ENCODE measurements at places on chromosomes 13 and 19. TPM values are rescaled to one million over a fixed set of nuclear protein-coding genes. Genes with fewer than 3 reads are reported as not detected.

GRCh38 chr13:39580881-39581575, 22.0 kb downstream of the LHFPL6 start:
- DNase-seq = no peak

GRCh38 chr13:40681341-40682146, 15.1 kb upstream of the FOXO1 start:
- DNase-seq = peak; percentile 46

DNA sequence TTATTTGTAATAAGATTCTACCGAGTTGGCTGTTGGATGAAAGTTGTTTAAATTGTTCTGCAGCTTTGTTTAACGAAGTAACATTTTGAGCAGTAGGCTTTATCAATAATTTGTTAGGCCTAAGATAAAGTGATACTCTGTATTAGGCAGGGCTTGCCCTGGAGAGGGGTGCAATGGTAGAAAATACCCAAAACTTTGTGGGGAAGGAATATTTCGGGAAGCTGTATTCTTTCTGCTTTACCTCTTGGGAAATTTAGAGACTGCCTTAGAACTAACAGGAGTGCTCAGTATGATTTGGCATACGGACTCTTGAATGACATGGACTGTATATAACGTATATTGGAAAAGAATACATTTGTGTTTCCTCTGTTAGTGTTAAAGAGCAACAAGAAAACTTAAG, 2.5 kb downstream of the PDS5B start:
- DNase-seq = no peak

GRCh38 chr13:27001705-27002104, 169.9 kb downstream of the USP12 start:
- peak; percentile 27 for DNase-seq

GRCh38 chr13:98752467-98753290, at the start of gene SLC15A1:
Gene SLC15A1, minus strand, starts transcription at chr13:98752672. Its CDS starts 74 bp downstream, at chr13:98752598.
- peak; percentile 66 for DNase-seq

EXOC3L2 gene
- total RNA-seq = not detected

DNA sequence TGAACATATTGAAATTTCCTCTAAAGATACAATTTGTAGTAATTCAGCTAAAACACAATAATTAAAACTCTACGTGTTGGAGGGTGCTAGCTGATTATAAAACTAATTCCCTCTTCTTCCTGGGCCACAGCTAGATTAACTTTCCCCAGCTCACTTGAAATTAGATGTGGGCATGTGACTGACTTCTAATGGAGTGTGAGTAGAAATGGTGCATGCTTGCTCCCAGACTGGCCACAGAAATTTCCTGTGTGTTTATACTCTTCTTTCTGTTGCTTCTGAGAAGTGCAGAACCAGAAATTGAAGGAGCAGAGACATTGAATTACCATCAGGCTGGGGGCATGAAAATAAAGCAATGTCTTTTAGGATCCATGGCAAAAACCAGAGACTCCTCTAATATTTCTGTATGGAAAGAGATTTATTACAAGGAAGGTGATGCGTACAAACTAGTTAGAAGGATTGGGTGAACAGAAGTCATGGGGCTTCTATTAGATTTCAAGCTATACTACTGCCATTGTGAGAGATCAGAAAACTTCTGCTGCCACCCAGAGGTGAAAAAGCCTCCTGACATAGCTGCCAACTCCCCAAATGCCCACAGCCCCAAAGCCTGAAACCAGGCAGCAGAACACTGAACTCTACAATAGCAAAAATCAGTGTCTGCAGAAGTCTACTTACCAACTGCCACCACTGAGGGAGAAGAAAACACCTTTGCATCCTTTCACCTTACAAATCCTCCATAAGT, 379.2 kb upstream of the MIR17HG start:
- DNase-seq = peak; percentile 51

DNA sequence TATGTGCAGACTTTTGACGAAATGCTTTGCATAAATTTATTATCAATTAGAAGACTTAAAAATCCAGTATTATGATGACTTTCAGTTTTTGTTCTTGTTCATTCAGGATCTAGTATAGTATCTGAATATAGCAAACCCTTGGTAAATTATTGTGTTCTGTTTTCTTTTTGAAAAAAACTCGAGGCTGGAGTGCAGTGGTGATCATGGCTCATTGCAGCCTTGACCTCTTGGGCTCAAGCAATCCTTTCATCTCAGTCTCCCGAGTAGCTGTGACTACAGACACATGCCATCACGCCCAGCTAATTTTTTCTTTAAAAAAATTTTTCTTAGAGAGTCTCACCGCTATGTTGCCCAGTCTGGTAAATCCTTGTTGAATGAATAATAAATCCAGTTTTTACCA, 4.6 kb downstream of the FARP1 start:
- no peak for DNase-seq

DOCK9 gene
- total RNA-seq = 219 TPM

GRCh38 chr13:78650717-78651083, 8.3 kb downstream of the OBI1 start:
- DNase-seq = no peak

DNA sequence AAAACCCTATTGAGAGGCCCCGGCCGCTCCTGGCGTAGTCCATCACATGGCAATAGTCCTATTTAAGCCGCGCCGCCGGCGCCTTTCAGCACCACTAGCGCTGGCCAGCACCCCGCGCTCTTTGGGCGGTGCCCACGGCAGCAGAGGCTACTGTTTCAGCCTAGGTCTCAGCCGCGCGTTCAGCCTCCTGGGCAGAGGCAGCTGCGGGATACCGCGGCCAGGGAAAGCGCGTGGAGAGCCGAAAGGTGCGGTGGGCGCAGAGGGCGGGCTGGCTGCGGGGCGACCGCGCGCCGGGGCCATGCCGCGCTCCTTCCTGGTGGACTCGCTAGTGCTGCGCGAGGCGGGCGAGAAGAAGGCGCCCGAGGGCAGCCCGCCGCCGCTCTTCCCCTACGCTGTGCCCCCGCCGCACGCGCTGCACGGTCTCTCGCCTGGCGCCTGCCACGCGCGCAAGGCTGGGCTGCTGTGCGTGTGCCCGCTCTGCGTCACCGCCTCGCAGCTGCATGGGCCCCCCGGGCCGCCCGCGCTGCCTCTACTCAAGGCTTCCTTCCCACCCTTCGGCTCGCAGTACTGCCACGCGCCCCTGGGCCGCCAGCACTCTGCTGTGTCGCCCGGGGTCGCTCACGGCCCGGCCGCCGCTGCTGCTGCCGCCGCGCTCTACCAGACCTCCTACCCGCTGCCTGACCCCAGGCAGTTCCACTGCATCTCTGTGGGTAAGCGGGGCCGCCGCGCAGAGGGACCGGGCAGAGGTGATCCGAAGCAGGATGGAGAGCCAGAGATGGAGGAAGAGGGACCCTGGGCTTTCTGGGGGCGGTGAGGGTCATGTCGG, at the start of gene GSX1:
TSS of gene GSX1 (plus strand) at position 91 of the 826 bp plus-strand sequence. CDS start at position 299, 208 bp downstream.
- peak; percentile 86 for DNase-seq

DNA sequence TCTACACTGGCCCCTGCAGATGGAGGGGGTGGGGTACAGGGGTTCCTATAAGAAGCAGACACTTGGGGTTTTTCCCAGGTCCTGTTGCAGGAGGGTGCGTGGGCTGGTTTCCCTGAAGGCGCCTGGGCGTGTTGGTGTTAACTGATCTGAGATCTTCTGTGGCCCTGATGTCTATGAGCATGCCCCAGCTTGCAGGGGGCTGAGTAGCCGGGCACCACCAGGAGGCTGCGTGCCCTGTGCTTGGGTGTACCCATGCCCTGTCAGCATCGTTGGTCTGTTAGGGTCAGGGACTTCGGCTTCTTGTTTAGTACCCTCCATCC, 45.3 kb downstream of the CAPN12 start:
- DNase-seq = no peak

APOE gene
- 1,404 TPM for total RNA-seq

DNA sequence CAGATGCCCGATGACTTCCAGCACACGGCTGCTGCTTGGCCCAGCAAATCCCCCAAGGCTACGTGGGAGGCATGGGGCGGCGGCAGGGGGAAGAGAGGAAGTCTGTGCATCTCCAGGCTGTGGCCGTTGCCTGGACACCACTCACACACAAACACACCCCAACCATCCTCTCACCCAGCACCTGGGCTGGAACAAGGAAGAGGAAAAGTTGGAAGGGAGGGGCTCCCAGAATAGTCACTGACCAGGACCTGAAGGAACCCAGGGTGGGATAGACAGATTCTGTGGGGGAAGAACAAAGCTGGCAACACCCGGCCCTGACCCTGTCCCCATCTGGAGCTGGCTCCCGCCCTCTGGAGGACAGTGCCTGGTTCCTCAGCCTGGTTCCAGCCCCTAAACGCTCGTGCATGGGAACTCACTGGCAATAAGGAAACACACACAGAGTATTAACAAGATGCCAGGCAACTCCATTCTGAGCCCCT, 11.2 kb downstream of the PPP6R1 start:
- DNase-seq = no peak

DNA sequence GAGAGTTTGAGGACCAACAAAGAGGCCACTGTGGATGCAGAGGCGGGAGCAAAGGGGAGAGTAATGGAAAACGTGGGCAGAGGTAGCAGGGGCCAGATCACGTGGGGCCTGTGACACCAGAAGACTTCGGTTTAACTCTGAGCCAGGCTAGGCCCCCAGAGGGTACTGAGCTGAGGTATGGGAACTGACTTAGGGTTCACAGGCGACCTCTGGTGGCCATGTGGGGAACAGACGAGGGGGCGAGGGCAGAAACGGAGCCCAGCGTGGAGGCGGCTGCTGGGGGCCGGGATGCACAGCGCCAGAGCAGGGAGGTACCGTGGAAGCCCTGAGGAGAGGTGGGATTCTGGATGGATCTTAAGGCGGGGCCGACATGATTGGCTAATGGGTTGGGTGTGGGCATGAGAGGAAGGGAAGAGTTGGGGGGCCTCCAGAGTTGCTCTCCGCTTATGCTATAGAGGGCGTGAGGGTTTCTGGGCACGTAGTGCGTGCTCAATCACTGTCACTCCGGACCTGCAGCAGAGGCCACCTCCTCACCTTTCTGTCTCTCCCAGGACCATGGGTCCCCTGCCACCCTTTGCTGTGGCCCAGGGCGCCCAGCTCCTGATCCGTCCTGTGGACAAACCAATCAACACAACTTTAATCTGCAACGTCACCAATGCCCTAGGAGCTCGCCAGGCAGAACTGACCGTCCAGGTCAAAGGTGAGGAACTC, 13.7 kb downstream of the PVR start:
- peak; percentile 77 for DNase-seq

GRCh38 chr19:14507704-14508542, 10.3 kb downstream of the DNAJB1 start:
- peak; percentile 52 for DNase-seq

- peak; percentile 76 for DNase-seq
Measured at GRCh38 chr19:38658462-38659306, 11.2 kb downstream of the ACTN4 start.

NCR1 gene
- total RNA-seq = 1.1 TPM

PLK5 gene
- total RNA-seq = not detected

DNA sequence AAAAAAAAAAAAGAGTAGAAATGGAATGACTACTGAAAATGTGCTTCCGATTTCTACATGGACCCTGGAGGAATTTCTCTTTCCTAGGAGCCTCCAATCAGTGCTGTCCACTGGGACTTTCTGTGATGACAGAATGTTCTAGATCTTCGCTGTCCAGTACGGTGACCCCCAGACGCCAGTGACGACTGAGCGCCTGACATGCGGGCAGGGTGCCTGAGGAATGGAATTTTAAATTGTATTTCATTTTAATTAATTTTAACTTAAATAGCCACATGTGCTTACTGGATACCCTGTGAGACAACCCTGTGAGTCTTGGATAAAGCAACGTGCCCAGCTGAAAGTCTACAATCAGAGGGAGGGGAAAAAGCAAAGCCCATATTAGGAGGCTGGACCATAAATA, 4.1 kb upstream of the TLE6 start:
- DNase-seq = no peak

Data from Caco-2 (cell line).